ENCODE measurements at places on chromosomes 4 and X. TPM values are rescaled to one million over a fixed set of nuclear protein-coding genes. Genes with fewer than 3 reads are reported as not detected.

The PABPC1L2B gene
- total RNA-seq = not detected

The SLC4A4 gene
- total RNA-seq = 1.9 TPM

The CRLF2 gene
- total RNA-seq = not detected

The CWH43 gene
- total RNA-seq = not detected

Measured in pericardium fibroblast (primary cell).